Stimulated activated CD4-positive, alpha-beta T cell treated with anti-CD3 and anti-CD28 coated beads, Interleukin-1b, Interleukin-23, amount 100 ng/mL, for 4 hours (primary cell): ENCODE measurements at places on chromosomes 7 and 10.

DNA sequence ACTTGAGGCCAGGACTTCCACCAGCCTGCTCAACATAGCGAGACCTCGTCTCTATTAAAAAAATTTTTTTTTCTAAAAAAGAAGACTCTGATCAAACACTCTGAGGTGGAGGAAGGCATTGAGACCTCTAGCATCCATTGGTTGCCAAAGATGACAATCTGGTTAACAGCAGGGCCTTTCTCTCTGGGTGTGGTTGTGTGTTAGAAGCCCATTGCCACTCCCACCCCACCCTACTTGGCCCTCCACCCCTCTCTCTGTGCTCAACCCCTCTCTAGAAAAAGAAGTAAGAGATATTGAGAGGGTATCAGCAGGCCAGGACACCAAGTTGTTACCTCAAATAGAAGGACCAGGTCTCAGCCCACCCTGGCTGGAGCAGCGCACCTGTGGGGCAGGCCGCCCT lies 57.4 kb upstream of the MXI1 start:
- no peak for DNase-seq

DNA sequence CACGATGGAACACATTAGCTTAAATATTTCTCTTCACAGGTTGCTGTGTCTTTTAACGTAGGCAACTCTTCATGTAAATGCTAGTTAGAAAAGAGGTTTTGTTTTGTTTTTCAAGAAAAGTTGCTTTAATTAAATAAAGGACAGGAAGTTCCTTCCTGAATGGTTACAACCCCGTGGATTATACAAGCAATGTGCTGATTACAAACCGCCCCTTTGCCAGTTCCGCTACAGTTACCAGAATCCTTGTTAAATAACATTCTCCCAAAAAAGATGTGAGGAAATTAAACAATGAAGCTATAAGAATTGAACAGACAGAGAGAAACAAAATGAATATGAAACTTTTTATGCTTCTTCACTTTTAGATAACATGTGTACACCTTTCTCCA lies 75.1 kb downstream of the LYZL2 start:
- DNase-seq = no peak

- no peak for DNase-seq
These were observed 30.3 kb downstream of the TRIM8 start for GRCh38 chr10:102674566-102674965.

DNA sequence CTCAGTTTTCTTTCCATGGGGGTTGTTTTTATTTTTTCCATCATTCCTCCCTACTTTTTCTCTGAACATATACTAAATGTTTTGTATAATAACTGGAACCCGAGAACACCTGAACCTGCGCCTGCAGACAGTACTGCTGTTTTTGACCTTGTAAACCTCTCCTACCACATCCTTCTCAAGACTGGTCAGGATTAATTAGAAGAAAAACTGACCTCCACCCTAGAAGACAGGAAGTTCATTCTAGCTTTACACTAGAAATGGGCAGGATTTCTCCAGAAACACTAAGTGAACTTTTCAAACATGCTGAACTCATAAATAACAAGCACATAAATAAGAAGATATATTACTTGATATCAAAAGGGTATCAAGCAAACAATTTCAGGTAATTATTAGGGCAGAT lies 751 bp upstream of the HYCC1 start:
- DNase-seq = no peak

DNA sequence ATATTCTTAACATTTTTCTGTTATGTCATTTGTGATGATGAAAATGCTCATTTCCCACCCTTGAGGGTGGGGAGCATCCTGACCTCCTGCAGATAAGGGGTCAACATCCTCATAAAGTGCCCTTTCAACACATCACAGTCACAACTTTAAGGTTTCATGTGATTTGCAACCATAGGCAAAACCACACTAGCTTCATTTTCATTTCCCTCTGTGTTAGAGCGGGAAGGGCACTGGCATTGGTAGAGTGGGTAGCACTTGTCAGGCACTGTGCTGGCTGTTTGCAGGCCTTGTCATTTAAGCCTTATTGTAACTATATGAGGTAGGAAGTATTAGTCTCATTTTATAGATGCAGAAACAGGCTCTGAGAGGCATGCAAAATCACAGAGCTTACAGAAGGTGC lies 39.8 kb downstream of the PSMC2 start:
- no peak for DNase-seq

- DNase-seq = no peak
These were observed 283.0 kb downstream of the TCF7L2 start for GRCh38 chr10:113232928-113233511.

DNA sequence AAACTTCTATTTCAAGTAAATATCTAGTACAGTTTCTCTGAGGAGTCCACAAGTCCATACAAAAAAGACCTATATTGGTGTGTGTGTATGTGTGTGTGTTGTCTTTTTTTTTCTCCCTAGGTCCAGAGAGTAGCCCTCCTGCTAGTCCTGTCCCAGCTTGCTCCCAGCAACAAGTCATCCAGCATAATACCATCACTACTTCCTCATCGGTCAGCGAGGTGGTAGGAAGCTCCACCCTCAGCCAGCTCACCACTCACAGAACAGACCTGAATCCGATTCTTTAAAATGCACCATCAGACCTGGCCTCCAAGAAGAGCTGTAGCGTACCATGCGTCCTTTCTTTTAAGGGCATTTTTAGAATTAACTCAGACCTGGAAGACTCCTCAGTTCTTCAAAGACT lies 139.1 kb downstream of the TRIL start:
- no peak for DNase-seq

GRCh38 chr10:104657036-104657435 lies 15.9 kb downstream of the SORCS3 start:
- no peak for DNase-seq

DNA sequence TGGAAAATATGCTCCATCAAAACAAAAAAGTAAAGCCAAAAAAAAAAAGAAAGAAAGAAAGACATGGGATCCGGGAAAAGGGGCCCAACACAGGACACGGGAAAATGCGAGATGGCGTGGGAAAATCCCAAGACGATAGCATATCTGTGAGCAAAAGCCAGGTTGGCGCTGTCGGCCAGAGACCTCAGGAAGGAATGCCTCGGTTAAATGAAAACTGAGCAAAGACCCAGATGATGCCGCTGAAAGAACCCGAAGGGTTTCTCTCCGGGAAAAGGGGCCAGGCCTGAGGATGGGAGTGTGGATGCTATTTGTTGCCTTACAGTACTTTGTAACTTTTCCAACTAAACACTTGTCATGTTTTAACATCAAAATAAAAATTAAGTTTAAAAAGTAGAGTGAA lies 49.5 kb upstream of the PPP2R2D start:
- no peak for DNase-seq
